ENCODE measurements at places on chromosomes 6 and 20.

DNA sequence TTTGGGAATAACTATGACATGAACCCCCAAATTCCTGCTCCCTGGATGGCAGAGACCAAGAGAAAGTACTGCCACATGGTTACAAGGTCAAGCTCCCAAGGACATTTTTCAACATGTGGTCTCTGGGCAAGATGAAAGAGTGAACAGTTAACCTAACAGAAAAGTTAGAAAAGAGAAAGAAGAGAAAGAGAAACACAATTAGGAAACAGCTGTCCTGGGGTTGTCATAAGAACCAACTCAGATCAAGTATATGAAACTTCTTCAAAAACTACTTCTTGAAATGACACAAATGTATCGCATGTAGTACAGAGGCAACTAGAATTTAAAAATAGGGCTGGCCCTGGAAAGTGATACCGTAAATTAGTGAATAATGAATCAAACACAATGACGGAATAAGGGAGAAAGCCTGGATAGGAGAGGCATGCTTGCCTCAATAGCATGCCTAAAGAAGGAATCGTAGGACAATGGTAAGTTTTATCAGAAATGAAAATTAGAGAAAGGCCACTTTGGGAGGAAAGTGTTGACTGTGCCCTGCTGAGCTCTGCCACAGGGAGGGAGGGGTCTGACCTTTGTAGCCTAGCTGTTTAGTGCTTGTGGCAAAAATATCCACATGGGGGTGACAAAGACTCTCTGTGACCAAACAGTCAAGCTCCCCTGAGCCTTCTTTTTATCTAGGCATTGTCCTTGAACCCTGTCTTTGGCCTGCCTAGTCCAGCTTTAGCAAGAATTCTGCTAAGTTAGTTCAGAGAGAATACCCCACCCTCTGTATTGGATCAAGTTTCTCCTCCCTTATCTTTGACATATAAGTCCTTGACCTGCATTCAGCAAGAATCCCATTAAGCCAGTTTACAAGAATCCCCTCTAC lies 4.3 kb upstream of the DCBLD1 start:
- DNase-seq: no peak

- DNase-seq: no peak
Observed at GRCh38 chr6:47146431-47147174, 104.5 kb upstream of the ADGRF1 start.

- no peak for DNase-seq
Observed at GRCh38 chr6:56732517-56732916, 89.8 kb upstream of the DST start.

- peak; percentile 18 for DNase-seq
Observed at GRCh38 chr6:20182926-20183521, 29.2 kb downstream of the MBOAT1 start.

DNA sequence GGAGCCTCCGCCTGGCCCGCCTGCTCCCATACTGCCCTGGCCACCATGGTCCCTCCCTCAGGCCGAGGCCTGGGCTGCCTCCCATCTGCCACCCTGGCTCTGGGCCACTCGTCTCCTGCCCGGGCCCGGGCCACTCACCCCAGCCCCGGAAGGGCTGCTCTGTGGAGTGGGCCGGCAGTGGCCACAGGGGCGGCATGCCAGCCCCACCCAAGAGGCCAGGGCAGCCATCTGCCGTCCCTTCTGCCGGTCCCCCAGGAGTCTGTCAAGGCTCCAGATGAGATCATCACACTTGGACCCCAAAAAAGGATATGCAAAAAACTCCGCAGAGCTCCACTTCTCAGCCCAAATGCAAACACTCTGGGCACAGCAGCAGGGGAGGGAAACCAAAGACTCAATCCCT lies 23.8 kb upstream of the TLDC2 start:
- no peak for DNase-seq

GRCh38 chr6:12119085-12119588 lies 107.0 kb downstream of the HIVEP1 start:
- no peak for DNase-seq

GRCh38 chr20:32559753-32560380 lies 25.3 kb downstream of the NOL4L start:
- DNase-seq: no peak

Data from astrocyte (in vitro differentiated cells and primary cell).